ENCODE measurements at places on chromosomes 4 and X.

DNA sequence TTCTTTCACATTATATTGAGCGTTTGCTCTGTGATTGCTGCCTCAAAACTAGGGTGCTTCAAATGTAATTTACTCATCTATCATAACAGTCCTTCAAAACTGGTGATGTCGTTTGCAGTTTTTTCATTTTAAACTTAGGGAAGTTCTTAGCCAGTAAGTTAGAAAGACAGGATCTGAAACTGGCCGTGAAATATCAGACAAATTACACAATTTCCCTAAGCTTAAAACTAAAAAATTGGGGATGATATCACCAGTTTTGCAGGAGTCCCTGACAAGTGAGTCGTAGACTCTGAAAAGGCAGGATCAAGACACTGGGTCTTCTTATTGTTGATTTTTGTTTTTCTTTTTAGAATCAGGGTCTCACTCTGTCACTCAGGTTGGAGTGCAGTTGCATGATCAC lies 44.8 kb downstream of the MOB1B start:
- no peak for DNase-seq

GRCh38 chr4:71272976-71273375 lies 65.8 kb upstream of the SLC4A4 start:
- no peak for DNase-seq

DNA sequence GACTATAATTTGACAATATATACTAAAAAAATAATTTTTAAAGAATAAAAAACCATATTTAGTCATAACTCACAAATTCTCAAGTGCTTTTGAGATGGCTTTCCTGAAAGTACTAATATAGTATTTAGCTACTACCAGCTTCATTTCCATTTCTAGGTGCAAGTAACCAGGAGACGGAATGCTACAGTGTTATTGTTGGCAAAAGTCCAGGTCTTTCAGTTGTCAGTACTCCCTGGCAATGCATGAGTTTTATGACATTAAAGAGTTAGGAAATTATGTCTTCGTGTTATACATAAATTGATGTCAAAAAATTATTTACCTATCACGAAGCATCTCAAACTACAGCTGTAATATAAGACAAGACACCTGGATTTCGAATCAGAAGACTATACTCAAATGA lies 45.0 kb downstream of the TMEM47 start:
- peak; percentile 3 for DNase-seq

GRCh38 chrX:109393859-109394258 lies 88.0 kb downstream of the GUCY2F start:
- DNase-seq, result peak; percentile 19

DNA sequence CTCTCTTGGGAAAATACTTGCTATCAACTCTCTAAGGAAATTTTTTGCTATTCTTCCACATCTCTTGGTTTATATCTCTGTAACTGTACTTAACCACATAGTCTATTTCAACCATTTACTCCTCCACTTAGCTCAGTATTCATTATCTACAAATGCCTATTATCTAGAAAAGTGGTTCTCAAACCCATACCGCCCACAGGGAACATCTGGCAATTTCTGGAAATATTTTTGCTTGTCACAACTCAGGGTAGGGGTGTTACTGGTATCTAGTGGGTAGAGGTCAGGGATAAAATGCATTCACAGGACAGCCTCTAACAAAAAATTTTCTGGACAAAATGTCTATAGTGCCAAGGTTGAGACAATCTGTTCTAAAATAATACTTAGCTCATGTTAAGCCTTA lies 14.4 kb downstream of the ATRX start:
- DNase-seq, result no peak
